ENCODE measurements at places on chromosomes 6 and 20.

GRCh38 chr20:48695738-48696137, 132.1 kb downstream of the PREX1 start:
- no peak for DNase-seq

- no peak for DNase-seq
These were observed 783.2 kb downstream of the DHX35 start for GRCh38 chr20:39745380-39745779.

DNA sequence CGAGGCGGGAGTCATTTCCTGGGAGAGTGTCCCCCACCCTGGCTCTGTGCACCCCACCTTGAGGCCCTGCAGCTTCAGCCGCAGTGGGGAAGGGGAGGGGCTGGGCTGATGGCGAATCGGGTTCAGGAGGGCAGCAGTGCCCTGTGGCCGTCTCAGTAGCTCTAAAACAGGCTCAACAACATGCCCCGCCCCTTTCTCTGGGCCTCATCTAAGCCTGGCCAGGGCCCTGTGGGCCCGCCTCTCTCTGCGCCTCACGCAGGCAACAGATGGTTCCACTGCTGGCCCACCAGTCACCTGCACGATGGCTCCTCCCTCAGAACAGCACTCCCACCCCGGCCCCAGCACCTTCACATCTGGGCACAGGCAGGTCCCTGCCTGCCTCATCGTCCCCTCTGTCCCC, 30.2 kb downstream of the CHRNA4 start:
- no peak for DNase-seq

- DNase-seq: no peak
These were observed 16.2 kb downstream of the FOXA2 start for GRCh38 chr20:22567944-22568871.

All from stimulated activated CD8-positive, alpha-beta memory T cell treated with anti-CD3 and anti-CD28 coated beads, Interleukin-4, amount 100 ng/mL, for 24 hours (primary cell).